ENCODE measurements at places on chromosomes 4 and X.

GRCh38 chr4:70177090-70177489, 18.4 kb upstream of the ODAM start:
- DNase-seq: no peak

GRCh38 chr4:20552004-20552403, 148.3 kb upstream of the PACRGL start:
- no peak for DNase-seq

DNA sequence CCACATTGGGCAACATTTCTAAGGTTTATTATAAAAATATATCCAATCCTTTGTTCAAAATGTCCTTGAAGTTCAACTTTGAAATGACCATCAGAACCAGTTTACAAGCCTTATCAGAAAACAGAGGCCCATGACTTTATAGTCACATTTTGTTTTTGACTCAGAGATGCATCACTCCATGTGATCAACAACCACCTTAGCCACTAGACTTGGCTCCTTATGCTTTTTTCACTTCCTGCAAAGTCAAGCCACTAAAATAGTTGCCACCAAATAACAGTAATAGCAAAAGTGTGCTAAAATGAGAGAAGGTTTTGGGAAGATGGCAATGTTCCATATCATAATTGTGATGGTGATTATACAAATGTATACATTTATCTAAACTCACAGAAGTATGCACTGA, 181.7 kb downstream of the MAML3 start:
- DNase-seq: no peak

DNA sequence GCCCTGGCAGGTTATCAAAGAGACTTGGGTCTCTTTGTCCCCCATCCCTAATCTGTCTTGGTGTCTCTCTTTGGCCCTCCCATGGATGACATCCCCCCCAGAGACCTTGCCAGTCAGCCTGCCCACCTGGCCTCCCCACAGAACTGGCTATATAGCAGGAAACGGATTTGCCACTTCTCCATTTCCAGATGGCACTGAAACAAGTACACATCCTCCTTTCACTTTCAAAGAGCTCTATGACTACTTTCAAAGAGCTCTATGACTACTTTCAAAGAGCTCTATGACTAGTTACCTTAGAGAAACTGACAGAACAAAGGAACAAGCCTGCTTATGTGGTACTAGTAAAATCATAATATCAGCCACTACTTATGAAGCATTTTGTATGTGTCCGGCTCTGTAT, 175.3 kb downstream of the MAML3 start:
- no peak for DNase-seq

GRCh38 chrX:49120091-49120490, 3.4 kb downstream of the GPKOW start:
- DNase-seq: peak; percentile 2

- DNase-seq: no peak
Measured at GRCh38 chr4:111631215-111631999, 513.8 kb upstream of the FAM241A start.

DNA sequence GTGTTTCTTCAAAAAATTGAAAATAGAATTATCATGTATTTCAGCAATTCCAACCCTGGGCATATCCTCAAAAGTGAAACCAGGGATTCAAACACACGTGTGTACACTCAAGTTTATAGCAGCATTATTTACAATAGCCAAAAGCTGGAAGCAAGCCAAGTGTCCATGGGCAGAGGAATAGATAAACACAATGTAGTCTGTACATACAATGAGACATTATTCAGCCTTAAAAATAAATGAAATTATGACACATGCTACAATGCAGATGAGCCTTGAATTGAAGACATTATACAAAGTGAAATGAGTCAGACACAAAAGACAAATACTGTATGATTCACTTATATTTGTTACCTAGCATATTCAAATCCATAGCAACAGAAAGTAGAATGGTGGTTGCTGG, 853.4 kb downstream of the STIM2 start:
- DNase-seq: no peak

DNA sequence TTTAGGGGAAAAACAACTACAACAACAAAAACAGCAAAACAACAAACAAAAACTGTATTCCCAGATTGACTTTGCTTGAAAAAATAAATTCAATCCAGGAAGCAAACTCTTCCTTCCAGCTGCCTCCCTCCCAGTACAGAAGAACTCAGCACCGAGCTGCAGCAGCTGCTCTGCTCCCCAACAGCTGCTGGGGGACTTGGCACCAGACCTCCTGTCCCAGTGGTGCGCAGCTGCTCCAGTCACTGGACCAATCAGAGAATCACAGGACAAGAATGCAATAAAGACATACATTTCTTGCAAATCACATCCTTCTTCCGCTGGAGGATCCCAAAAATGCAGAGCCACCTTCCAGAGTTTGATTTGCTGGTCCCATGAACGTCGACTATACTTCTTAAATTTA, 11.8 kb upstream of the FAM53A start:
- no peak for DNase-seq

GRCh38 chr4:174080361-174080760, 203.1 kb downstream of the FBXO8 start:
- no peak for DNase-seq

- DNase-seq: no peak
Measured at GRCh38 chr4:91488946-91489345, 814.8 kb upstream of the GRID2 start.

Measured in posterior cingulate gyrus (tissue), 11 donors.